Activated CD8-positive, alpha-beta T cell treated with anti-CD3 and anti-CD28 coated beads for 36 hours (primary cell): ENCODE measurements at places on chromosomes 12 and 14. TPM values are rescaled to one million over a fixed set of nuclear protein-coding genes. Genes with fewer than 3 reads are reported as not detected.

GRCh38 chr14:84453307-84453950 lies 1076.5 kb upstream of the FLRT2 start:
- no peak for DNase-seq
- H3K4me3 ChIP-seq, result no peak overlapping the region
- no peak overlapping the region for H3K27ac ChIP-seq
- no peaks in the 10 kb centered on the region for H3K27me3 ChIP-seq
- no peaks in the 10 kb centered on the region for H3K36me3 ChIP-seq

GRCh38 chr12:54692353-54692752 lies 44.2 kb upstream of the DCD start:
- H3K36me3 ChIP-seq, result no peaks in the 10 kb centered on the region
- no peak overlapping the region for H3K4me3 ChIP-seq
- no peak overlapping the region for H3K27ac ChIP-seq
- H3K27me3 ChIP-seq, result peaks cover 34% of the 10 kb centered on the region

DNA sequence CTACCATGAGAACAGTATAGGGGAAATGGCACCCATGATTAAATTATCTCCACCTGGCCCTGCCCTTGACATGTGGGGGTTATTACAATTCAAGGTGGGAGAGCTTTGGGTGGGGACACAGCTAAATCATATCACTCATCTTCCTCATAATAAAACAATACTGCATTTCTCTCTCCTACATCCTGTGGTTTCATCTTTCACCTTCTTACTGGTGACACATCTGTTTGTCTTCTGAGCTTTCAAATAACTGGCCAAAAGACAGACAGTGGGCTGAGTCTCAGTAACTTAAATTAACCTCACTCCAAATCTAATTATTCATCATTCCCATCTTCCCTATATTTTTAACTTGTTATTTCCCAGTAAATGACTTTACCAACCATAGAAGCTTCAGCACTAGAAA lies 729.7 kb upstream of the USP15 start:
- H3K4me3 ChIP-seq, result no peak overlapping the region
- no peaks in the 10 kb centered on the region for H3K4me1 ChIP-seq

- H3K27ac ChIP-seq, result no peak overlapping the region
- H3K4me3 ChIP-seq, result no peak overlapping the region
- peaks cover 11% of the 10 kb centered on the region for H3K36me3 ChIP-seq
- H3K4me1 ChIP-seq, result no peaks in the 10 kb centered on the region
- no peak for DNase-seq
- peaks cover 2% of the 10 kb centered on the region for H3K27me3 ChIP-seq
Measured at GRCh38 chr14:56371737-56372136, 207.9 kb upstream of the TMEM260 start.

Gene TROAP
- 46.6 TPM for total RNA-seq
